Stimulated activated CD8-positive, alpha-beta memory T cell treated with anti-CD3 and anti-CD28 coated beads, Interleukin-7, amount 100 ng/mL, for 24 hours (primary cell): ENCODE measurements at places on chromosomes 6 and 20.

GRCh38 chr20:63682384-63683139 is 13.9 kb upstream of the TNFRSF6B start:
- no peak for DNase-seq

GRCh38 chr20:12965212-12965869 is 43.4 kb upstream of the SPTLC3 start:
- no peak for DNase-seq

DNA sequence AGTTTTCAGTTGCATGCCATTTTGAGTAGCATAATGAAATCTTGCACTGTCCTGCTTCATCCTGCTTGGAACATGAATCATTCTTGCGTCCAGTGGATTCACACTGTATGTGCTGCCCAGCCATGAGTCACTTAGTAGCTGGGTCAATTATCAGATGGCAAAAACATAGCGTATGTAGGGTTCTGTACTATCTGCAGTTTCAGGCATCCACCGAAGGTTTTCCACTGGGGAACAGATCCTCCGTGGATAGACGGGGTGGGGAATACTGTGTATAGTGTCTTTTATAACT is 61.4 kb downstream of the IL22RA2 start:
- no peak for DNase-seq

DNA sequence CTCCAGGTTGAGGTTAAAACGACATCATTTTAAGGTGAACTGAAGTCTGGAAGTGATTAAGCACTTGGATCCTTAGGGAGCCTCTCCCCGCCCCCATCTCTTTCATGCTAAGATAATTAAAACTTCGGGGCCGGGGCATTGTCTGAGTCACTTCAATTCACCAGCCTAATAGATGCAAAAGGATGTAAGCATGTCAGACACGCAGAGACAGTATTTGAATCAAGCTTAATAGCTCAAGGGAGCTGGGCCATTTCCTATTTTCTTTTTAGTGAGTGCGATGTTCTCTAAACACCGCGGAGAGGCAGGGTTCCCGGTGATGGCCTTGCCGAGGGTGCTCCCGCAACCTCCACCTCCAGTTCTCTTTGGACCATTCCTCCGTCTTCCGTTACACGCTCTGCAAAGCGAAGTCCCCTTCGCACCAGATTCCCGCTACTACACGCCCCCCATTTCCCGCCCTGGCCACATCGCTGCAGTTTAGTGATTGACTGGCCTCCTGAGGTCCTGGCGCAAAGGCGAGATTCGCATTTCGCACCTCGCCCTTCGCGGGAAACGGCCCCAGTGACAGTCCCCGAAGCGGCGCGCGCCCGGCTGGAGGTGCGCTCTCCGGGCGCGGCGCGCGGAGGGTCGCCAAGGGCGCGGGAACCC is 516 bp upstream of the IRF4 start:
- no peak for DNase-seq

DNA sequence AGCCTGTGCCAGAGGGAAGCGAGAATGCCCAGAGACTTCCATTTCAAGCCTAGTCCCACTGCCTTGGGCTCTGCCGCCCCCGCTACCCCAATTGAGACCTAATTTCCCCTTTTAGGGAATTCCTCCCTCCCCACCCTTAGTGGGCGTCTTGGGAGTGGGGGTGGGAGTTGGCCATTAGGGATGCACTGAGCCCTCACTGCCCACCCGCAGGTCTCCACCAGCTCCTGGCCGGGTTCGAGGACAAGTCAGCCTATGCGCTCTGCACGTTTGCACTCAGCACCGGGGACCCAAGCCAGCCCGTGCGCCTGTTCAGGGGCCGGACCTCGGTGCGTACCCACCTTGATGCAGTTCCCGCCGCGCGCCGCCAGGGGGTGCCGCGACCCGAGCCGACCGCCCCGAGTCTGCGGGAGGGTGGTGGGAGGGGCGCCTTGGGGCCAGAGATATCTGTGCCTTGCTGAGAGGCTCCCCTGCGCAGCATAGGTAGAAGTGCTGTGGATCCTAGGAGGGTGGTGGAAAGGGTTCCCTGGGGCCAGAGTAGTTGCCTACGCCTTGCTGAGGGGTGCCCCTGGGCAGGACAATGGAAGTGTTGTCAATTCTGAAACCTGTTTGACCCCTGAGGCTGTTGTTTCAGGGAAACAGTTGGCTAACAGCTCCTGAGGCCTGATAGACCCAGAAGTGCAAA is 9.2 kb downstream of the ITPA start:
- peak; percentile 61 for DNase-seq

DNA sequence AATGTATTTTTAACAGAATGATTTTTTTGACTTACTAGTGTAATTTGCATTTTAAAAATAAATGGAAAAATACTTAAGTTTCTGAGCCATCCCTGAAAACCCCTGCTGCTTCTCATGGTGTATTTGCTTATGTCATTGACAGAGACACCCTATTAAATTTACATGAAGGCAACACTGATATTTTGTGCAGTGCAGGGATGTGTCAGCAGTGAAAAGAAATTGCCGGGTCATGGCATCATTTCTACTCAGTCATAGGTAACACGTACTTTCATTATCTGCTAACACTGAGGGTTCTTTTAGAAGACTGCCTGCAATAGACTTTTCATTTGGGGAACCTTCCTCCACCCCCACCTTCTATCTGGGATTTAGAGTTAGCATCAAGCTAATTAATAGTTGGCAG is 136.7 kb upstream of the RNF217 start:
- no peak for DNase-seq

DNA sequence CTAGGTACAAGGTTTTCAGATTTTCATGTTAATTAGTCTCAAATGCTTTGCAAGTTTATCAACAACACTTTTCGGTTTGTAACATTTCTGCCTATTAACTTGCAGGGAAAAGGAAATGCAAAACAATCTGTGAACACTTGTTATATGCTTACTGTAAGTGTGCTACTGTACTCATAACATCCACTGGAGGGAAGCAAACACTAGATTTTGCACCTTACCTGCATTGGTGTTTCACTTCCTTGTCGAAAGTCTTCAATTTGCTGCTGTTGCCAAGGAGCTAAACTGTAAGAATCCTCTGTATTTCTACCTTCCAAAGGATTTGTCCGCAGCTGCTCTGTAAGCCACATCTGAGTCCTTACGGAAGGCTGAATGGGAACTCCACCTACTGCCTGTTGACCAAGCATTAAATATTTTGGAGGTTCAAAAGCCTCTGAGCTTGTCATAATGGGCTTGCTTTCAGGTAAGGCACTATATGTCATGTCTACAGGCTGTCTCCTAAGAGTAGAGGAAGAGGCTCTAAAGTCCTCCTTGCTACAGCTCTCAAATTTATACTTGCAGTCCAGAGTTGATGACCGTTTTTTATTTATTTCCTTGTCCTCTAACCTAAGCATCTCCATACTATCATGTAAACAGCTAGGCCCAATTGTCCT is 17.3 kb downstream of the PLN start:
- no peak for DNase-seq

DNA sequence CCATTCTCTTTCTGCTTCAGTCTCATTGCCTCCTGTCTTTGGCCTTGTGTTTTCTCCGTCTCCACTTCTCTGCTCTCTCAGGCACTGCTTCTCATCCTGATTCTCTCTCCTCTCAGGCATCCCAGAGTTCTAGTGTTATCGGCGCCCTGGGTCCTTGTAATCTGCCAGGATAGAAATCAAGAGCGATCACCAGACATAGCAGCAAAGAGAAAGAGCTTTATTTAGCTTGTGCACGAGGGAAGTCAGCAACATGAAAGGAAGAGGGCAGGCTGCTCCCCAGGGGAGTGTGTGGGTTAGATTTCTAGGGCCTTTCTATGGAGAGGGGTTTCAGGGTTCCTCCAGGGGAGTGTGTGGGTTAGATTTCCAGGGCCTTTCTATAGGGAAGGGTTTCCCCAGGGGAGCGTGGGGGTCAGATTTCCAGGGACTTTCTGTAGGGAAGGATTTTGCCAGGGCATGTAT is 32.5 kb downstream of the SUN5 start:
- DNase-seq = no peak

DNA sequence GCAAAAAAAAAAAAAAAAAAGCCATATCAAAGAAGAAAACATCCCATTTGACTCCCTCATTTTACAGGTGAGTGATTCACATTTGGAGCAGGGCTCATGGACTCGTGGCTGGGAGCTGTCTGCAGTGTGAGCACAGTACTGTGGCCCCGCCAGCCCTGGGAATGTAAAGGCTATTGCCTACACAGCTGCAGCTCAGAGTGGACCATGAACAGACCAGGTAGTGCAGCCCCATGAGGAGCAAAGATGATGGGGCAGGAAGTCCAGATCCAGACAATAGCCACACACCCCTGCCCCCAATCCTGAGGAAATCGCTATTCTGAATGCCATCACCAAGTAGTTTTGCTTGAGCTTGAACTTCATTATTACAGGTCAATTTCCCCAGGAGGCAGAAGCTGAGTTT is 55.4 kb downstream of the LINC00237 start:
- no peak for DNase-seq

DNA sequence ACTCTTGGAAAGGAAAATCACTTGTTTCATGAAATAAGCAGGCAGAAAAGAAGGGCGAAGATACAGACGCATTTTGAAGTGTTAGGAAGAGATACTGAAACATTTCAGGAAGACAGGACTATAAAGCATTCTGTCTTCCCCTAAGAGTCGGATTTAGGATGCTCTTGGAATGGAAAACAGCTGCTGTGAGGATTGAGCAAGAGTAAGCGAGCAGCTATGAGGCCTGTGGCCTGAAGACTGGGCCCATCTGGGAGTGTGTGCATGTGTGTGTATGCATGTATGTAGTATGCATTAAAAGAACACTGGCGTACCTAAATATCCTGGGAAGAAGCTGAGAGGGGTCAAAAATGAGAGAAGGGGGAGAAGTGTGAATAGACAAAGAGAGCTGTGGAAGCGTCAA is 83.6 kb downstream of the SIM1 start:
- no peak for DNase-seq
